ENCODE measurements at places on chromosomes 3 and 15.

DNA sequence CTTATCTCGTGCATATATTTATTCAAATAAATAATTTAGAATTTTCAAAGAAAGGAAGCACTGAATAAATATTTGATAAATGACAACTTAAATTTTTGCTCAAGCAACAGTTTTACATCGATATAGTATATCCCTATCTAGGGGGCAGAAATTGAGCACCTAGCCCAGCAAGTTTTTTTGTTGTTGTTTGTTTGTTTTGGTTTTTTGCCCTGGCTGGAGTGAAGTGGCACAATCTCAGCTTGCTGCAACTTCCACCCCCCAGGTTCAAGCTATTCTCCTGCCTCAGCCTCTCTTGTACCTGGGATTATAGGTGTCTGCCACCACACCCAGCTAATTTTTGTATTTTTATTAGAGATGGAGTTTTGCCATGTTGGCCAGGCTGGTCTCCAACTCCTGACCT, 42.4 kb downstream of the OIP5 start:
- DNase-seq = no peak

GRCh38 chr3:13051066-13051465, 22.2 kb downstream of the IQSEC1 start:
- no peak for DNase-seq

- DNase-seq = no peak
Measured at GRCh38 chr3:57095363-57095762, 34.9 kb downstream of the SPATA12 start.

GRCh38 chr15:51647128-51647562, 24.6 kb upstream of the DMXL2 start:
- DNase-seq = no peak

DNA sequence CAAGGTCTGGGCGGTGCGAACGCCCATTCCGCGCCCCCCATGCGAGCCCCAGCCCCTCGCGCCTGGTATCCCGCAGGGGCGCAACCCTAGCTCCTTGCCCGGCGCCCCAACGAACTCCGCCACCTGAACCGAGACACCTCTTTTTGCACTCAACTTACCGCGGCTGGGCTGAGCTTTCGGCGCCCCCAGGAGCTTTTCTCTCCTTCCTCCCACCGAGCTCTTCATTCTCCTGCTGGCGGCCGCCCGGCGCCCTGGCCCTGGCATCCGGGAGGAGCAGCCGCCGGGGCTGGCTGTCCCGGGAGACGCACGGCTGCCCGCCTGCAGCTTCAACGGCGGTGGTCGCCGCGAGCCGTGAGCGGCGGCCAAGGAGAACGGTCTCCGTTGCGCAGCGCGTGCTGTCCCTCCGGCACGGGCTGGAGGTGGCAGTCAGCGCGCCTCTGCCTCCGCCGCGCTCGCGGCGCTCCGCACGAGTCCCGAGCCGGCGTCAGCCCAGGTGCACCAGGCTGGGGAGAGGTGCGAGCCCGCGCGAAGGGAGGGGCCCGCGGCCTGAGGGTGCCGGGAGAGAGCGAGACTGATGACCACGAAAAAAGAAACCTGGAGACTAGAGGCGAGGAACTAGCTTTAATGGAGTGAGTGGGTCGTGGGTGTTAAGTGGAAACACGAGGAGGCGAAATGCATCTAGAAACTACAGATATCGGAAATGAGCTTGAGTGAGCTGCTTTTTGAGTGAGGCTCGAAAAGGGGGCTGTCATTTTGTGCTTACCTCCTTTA, 621.5 kb upstream of the ZNF385D start:
- DNase-seq = no peak

DNA sequence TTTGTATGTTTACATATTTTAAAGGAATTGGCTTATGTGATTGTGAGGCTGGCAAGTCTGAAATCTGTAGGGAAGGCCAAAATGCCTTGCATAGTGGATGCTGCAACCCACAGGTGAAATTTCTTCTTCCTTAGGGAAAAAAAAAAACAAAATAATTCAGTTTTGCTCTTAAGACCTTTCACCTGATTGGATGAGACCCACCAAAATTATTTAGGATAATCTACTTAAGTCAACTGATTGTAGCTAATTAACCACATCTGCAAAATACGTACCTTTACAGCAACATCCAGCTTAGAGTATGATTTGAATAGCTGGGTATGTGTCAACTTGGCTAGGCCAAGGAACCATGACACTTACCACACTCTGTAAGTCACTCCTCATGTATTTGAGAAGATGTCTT, 6.9 kb upstream of the RFX7 start:
- DNase-seq = no peak

GRCh38 chr3:126439968-126440708, 35.6 kb downstream of the ZXDC start:
- no peak for DNase-seq

GRCh38 chr3:176861137-176861536, 336.1 kb downstream of the TBL1XR1 start:
- no peak for DNase-seq

- DNase-seq = no peak
Measured at GRCh38 chr15:64767203-64767602, 8.2 kb downstream of the RBPMS2 start.

- DNase-seq = no peak
Measured at GRCh38 chr15:91249591-91249990, 149.5 kb downstream of the SV2B start.

GRCh38 chr3:194045289-194045688, 90.7 kb upstream of the HES1 start:
- no peak for DNase-seq

- no peak for DNase-seq
Measured at GRCh38 chr3:83567935-83568334, 1390.9 kb upstream of the CADM2 start.

DNA sequence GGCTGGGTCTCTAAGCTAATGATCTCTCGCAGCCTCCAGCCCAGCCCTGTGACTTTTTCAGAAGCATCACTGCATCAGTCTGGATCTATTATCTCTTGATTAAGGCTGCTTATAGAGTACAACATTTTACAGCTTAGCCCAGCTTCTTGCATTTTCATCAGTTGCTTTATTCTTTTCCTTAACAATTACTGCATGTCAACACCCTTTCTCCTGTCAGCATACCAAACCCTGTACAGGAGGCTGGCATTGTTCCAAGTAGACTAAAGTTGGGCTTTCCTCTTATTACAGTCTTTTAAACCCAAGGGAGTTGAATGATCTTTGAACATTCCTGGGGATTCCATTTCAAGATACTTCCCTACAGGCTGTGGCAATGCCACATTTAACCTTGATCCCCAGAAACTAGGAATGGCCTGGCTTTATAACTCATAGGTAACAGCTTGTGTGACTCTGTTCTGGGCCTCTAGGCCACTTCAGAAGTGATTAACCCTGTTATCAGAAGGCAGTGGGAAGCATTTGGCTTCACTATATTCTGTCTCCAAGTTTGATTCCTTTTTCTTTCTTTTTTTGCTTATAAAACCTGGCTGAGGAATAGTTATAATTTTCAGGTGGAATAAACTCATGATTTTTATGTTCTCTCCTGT, 182.9 kb downstream of the KCNMB2 start:
- no peak for DNase-seq

- DNase-seq = no peak
Measured at GRCh38 chr15:92877000-92877399, 23.1 kb upstream of the CHD2 start.

DNA sequence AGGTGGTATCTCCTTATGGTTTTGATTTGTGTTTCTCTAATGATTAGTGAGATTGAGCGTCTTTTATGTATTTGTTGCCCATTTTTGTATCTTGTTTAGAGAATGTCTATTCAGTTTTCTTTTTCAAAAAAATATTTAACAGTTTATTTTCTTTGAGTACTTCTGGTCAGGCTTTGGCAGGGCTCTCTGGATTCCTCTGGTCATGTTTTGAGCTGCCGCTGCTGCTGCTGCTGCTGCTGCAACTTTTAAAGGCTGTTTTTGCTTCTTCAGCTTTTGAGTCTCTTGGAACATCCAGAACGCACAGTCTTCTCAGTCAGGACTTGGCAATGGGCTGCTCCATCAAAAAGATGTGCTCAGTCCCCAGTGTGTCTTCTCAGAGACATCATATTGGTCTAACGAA, 40.1 kb downstream of the REC114 start:
- no peak for DNase-seq

- DNase-seq = no peak
Measured at GRCh38 chr3:94175677-94176076, 112.8 kb downstream of the NSUN3 start.

- no peak for DNase-seq
Measured at GRCh38 chr3:135138776-135139175, 343.7 kb downstream of the EPHB1 start.

GRCh38 chr3:35737080-35737479, 97.8 kb downstream of the ARPP21 start:
- no peak for DNase-seq

DNA sequence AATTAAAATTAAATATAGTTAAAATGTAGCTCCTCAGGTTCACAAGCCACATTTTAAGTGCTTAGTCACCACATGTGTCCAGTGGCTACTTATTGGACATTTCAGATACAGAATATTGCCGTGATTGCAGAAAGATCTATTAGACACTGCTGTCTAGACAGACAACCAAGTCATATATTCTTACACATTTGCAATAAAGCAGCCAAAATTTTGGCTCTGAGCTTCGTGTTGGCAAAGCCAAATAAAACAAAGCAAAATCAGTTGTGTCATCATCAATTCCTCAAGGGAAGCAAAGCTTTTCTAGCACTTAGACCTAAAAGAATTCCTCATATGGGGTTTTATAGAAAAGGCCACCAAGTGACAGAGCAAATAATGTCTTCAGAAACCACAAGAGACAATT, 193.1 kb upstream of the LPP start:
- no peak for DNase-seq

DNA sequence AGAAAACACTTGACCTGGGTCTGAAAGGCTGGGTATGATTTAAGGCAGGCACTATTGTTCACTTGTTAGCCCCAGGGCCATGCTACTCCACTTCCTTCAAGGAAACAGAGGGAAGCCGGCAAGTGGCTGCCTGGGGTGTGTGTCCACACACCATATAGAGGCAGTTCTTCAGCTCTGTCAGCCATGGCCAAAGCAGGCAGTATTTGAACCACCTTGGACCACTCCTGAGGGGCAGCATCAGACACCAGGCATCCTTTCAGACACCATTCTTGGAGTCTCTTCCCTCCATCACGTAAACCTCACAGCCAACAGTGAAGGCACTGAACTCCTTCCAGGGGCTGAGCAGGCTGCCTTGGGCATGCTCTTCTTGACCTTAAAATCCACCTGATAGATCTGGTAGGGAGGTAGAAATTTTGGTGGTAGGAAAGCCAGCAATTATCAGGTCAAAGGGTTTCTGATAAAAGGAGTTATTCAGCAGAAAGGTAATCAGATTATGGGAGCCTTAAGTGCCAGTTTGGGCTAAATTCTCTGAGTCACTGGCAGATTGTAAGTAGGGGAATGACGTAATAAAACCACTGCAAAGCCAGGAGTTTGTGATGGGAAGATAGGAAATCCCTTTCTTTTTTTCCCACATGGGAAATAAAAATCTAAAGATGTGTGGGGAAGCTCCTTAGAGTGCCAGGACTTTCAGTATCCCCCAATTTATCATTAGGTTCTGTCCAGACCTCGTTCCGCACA, 20.2 kb downstream of the TGFBR2 start:
- no peak for DNase-seq

GRCh38 chr3:14598143-14598569, 53.4 kb upstream of the CCDC174 start:
- DNase-seq = no peak

All from NCI-H2081 treated with DMSO at 0.1 percent for 48 hours (cell line).